ENCODE measurements at places on chromosomes 16 and 17.
A peak's percentile ranks its signal among the peaks of the same experiment; 100 is the strongest.

- no peak for DNase-seq
These were observed 93.0 kb upstream of the NETO2 start for GRCh38 chr16:47236716-47237115.

DNA sequence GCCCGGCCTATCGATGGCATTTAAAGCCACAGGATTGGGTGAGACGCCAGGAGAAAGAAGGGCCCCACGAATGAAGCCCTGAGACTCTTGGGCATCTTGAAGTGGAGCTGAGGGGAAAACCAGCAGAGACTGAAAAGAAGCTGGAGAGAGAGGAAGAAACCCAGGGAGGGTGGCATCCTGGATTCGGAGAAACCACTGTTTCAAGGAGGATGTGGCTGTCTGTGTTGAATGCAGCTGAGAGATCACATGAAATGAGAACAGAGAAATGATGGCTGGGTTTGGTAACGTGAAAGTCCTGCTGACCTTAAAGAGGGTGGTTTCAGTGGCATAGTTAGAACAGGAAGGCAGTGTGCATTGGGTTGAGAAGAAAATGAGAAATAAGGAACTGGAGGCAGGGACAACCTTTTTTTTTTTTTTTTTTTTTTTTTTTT, 3.8 kb downstream of the TNFSF12 start:
- no peak for DNase-seq

- no peak for DNase-seq
These were observed 70.6 kb upstream of the CLEC3A start for GRCh38 chr16:77951788-77952187.

GRCh38 chr16:85611444-85612190, 1.5 kb upstream of the GSE1 start:
- DNase-seq: peak; percentile 55

DNA sequence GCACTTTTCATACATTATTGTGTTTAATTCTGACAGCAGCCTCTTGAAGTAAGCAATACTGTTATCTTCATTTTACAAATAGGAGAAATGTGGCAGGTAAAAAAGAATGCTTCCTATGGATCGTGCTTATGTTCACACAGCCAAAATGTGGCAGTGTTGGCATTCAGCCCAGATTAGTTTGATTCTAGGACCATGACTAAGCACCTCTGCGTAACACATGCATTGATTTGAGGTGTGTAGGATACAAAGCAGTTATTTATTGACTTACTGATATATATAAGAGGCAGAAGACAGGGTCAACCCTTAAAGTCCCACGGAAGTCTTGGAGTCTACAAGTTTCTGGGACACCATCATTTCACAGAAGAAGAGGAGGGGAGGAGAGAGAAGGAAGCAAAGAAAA, 1144.4 kb upstream of the GOT2 start:
- DNase-seq: no peak

DNA sequence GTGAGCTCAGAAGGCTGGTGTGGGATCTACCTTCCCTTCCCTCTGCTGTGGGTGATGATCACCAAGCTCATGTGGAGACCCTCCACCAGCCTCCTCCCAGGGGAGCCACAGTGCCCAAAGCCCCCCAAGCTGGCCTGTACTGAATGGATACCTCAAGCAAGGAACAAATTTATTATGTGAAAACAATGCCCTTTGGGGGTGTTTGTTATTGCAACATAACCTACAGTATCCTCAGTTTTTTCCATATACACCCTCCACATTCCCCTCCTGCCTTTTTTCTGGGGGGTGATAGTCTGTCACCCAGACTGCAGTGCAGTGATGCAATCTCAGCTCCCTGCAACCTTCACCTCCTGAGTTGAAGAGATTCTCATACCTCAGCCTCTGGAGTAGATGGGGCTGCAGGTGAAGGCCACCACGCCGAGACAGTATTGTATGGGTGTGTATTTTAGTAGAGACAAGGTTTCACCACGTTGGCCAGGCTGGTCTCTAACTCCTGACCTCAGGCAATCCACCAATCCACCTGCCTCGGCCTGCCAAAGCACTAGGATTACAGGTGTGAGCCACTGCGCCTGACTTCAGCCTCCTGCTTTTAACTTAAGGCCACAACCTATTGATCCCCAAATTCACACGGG, 215.9 kb downstream of the CPPED1 start:
- no peak for DNase-seq

DNA sequence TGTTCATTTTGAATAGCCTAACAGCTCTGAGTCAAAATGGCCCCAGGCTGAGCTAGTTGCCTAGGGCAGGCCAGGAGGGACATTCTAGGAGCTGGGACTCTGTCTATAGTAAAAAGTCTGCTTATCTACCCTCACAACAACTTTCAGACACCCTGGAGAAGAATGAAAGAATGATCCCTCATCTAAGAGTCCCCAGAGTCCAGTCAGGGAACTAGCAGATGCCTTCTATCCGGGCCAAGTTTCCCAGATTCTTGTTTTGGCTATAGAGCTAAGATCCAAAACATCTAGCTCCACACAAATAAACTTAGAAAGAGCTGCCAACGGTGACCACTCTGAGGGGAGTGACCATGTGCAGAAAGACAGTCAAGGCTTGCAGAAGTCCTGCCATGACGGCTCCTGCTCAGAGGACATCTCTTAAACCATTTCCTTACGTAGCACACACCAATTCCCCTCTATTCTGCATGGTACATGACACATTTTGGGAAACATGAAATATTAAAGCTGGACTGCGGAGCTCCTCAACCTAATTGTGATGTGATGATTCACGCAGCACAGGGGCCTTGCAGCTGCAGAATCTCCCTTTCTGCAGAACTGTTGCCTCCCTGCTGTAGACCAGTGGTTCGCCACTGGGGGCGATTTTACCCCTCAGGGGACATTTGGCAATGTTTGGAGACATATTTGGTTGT, 24.2 kb downstream of the FAM20A start:
- no peak for DNase-seq

Measured in activated CD8-positive, alpha-beta memory T cell treated with anti-CD3 and anti-CD28 coated beads, Interleukin-2, amount 50 U/mL, for 4 hours (primary cell).